ENCODE measurements at places on chromosomes 5 and 9.

DNA sequence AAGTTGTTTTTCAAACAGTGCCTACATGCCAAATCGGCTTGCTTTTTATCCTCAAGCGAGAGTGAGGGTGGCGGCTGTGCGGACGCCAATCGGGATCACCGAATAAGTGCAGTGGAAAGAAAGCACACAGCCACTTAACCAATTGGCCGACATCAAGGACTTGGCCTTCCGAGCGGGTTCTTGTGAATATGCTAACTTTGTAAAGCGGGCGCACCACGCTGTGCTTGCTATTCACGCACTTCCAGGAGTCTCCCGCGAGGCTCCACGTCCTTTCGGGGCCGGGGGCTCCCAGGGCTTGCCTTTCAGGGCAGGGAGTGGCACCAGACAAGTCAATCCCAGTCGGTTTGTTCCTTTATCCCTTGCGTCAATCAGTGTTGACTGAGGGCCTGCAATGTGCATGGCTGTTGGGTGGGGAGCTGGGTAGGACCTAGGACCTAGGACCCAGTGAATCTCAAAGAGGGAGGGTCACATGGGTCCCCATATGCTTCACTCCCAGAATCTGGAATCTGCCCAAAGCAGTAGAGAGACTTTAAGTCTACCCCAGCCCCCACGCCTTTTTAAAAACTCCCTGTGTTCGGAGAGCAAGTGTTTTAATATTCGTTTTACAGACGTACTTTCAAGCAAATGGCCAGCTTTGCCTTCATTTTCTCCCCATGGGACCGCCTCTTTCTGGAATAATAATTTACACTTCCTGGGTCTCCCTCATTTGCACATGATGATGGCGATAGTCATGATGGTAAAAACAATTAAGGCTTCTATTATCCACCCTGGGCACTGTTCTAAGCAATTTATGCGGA, 2.0 kb upstream of the GCNT4 start:
- DNase-seq, result no peak

DNA sequence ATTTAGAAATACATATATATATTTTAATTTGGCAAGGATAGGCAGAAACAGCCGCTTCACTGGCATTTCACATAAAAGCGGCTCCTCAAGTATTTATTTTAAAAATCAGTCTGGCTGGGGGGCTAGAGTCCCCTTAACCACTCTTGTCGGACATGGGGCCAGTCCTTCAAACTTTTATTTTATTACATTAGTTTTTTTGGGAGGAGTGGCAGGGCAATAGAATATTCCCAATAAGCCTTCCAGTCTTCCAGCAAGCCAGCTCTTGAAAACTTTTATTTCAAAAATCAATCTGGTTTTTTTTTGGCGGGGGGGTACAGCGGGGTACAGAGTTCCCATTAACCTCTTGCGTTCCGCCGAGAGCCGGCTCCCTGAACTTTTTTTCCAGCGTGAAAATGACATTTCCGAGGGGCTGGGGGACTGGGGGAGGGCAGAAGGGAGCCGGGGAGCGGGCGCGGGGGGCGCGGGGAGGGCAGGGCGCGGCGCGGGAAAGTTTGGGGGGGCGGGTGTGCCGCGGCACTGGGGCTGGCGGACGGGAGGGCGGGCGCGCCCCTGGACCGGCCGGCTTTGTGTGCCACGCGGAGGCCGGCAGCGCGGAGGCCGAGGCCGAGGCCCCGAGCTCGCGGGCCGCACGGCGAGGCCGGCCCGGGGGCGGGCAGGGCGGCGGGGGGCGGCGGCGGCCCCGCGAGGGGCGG, 504 bp upstream of the ZNF618 start:
- no peak for DNase-seq

DNA sequence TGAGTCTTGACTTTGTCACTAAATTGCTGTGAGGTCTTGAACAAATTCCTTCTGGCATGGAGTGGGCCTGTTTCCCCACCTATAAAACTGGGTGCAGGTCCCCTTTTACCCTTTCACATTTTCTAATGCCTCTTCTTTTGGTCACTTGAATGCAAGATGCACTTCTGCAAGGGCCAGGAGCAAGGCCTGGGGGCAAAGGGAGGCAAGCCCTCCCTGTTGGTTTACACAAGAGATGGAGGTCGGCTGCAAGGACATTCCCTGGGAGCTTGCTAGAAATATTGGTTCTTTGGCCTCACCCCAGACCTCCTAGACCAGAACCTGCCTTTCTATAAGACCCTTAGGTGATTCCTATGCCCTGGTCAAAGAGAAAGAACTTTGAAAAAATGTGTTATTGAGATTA, 5.8 kb downstream of the FOXE1 start:
- no peak for DNase-seq

- no peak for DNase-seq
These were observed 181.1 kb upstream of the DMRTA1 start for GRCh38 chr9:22265534-22265933.

DNA sequence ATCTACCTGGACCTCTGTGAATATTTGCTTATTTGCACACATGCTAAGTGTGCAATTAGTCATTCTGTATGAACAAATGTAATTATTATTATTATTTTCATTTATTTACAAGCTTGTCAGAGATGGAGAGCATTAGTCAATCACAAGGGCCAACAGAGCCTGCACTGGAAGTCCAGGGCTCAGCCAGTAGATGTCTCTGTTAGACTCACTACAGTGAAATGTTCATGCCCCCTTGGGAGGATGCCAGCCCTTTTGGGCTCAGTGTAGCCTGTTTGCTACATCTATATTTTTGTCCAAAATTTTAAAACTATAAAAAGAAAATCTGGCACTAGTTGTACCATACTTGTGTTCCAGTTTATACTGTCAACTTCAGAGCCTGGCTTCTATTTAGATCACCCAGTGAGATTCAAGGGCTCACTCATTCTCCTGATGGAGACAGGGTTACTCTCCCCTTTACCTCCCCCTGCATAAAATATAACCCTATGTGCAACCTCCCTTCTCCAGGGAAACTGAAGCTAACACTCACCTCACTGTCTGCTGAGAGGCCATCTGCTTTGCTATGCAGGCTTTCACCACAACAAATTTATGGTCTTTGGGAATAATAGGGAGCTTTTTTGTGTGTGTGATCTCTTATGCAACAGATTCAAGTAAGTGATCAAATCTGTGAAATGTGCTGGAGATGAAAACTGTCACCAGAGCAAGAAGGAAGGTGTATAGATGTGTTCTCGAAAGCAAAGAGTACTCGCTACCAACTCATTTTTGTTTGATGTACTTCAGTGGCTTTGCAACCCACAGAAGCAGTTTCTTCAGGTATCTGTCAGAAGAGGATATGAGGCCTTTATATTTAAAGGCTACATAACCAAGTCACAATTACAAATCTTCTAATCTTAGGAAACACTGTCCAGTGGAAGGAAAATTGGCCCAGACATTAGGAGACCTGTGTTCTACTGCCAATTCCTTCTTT, 99.9 kb upstream of the TLE4 start:
- DNase-seq, result no peak

DNA sequence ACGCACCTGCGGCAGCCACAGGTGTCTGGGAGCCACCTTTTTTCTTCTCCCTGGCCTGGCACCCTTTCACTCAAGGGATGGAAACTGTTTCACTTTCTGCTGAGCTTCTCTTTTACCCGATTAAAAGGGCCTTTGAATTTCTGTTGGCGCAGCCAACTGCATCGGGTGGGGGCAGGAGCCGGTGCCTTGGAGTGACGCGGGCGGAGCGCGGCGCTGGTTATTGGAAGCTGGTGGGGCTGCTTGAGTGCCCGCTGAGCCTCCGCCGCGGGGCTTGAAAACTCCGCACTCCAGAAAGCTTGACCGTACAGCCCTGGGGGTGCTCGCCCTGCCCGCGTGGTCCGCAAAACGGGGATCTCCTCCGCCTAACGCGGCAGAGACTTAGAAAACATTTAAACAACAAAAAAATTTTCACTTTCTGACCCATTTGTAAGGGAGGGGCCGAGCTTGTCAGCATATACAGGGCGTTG, 52.0 kb upstream of the TJP2 start:
- no peak for DNase-seq

DNA sequence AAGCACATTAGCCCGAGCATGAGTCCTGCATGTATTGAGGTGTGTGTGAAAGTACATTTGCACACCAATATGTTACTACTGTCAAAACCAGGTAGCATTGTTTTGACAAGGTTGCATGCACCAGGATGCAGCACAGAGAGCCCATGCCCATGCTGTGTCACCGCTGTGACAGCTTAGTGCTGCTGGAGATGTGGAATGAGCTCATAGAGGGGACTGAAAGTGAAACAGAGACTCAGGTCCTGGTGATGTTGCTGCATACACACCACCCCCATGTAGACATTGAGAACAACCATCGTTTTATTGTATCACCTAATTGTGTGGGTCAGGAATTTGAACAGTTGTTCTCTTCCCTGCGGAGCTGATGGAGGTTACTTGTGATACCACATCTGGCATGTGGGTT, 53.0 kb downstream of the GADD45G start:
- no peak for DNase-seq

- DNase-seq, result no peak
These were observed 94.1 kb downstream of the NSG2 start for GRCh38 chr5:174139623-174140022.

DNA sequence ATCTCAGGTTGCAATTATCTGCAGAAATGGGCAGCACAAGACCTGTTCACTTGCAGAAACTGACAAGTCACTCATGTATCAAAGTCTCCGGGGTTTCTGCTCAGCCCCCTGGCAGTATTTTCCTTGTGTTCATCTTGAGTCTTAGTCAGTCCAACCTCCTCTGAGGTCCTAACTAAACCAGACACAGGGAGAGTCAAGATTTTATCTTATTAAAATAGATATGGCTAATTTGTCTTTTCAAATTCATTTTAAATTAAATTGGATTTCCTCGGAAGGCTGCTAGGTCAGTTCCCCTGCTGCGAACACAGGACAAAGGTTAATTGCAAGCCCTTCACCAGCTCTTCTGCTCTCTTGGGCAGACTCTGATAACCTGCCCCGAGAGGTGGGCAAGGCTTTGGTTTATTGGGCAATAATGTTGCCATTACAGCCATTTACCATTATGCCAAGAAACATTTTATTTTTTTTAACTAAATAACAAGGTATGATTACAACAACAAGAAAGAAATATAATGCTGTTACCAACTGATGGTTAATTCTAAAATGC, 103.5 kb downstream of the MAPKAP1 start:
- no peak for DNase-seq

GRCh38 chr9:113483676-113484257, 20.2 kb downstream of the RGS3 start:
- no peak for DNase-seq

- peak; percentile 60 for DNase-seq
These were observed 47.0 kb upstream of the TGFBR1 start for GRCh38 chr9:99057665-99058625.

DNA sequence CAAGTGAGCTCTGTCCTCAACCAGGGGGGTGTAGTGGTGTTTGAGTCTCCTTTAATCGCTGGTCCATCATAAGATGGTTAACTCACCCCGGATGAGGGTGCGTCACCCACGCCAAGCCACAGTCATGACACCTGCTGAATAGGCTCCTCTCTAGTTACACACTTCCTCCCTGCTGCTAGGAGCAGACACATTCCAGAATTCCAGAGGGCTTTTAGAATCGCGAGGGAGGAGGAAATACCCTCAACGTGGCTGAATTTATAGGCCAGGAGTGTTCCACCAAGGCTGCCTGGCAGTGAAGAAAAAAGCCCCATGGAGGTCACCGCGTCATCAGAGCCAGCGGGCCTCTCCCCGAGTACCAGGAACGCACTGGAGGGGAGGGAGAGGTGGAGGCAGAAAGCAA, 5.1 kb downstream of the GLRX start:
- DNase-seq, result no peak

- DNase-seq, result no peak
These were observed 208.8 kb downstream of the KIF4B start for GRCh38 chr5:155222393-155222792.

DNA sequence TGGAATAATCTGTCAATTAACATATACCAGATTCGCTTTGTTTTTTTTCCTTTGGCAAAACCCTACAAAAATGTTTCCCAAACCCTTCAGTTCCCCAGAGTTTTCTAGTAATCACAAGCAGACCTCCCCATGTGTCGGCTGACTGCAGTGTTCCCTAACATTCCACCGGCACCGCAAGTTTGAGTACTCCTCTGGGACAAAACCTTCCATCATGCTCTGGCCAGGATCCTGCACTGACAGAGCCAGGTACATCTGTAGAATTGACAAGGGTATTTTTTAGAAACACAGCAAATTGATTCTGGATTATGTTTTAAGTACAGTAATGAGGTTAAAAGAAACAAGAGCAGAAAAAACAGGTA, 174.7 kb downstream of the GAS1 start:
- no peak for DNase-seq

DNA sequence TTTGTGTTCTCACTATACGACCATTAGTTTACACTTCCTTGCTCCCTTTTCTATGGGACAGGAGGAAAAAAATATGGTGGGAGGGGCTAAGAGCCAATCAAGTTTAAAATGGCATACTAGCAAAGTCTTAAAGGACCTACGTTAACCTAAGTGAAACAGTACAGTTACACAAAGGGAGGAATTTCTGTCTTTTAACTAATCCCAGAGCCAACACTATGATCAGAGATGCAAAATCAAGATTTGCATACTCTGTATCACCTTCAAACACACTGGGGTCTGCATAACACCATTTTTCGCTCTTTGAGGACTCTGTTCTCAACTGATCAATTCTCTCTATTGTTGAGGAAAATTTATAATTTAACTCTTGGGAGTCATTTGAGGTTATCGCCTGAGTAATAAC, 49.8 kb downstream of the ALDH1A1 start:
- no peak for DNase-seq

DNA sequence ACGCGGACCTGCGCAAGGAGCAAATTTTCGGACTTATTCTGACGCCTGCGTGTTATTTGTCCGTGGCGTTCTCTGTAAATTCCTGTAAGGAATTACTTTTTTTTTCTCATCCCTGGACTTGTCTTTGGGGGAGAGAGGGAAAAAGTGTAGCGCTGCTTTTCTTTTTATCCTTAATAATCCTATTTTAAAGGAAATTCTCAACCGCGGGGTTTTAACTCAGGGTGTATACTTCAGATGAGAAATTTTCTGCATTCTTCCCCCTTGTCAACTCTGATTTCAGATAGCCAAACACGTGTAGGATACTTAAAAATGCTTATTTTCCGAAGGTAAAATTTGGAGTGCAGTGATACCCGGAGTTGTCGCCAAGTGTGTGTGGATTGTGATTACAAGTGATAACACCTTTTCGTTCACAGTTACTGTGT, 853 bp downstream of the DCP2 start:
- no peak for DNase-seq

DNA sequence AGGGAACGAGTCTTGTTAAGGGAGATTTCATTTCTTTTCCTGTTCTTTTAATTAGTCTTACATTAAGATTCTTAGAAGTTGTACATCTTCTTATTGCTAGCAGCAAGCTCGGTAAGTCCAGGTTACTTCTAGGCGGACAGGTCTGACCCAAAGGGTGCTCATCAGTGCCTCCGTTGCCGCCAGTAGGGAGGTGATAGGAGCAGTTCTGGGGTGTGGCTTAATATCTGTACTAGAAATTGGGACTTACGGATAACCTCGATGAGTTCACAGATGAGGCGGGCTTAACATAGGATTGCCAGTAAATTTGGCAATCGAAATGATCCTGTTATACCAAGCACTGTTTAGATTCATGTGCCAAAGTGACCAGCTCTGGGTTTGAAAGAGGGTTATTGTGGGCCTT, 278.8 kb downstream of the FANCC start:
- DNase-seq, result no peak

GRCh38 chr5:56633950-56634349, 181.4 kb upstream of the MAP3K1 start:
- DNase-seq, result no peak

- DNase-seq, result no peak
These were observed 4.6 kb upstream of the PHYHD1 start for GRCh38 chr9:128916204-128916603.
